RPMI7951 (cell line): ENCODE measurements at places on chromosomes 2 and 18. TPM values are rescaled to one million over a fixed set of nuclear protein-coding genes. Genes with fewer than 3 reads are reported as not detected.

TMEM247 gene
- total RNA-seq: not detected in 2 replicates

NGEF gene
- total RNA-seq: 35.4 and 38.4 TPM in 2 replicates

PASK gene
- total RNA-seq: 4.8 and 6.3 TPM in 2 replicates

ZSWIM2 gene
- not detected in 2 replicates for total RNA-seq

ADAM23 gene
- not detected in 2 replicates for total RNA-seq
